ENCODE measurements at places on chromosomes 4 and X. TPM values are rescaled to one million over a fixed set of nuclear protein-coding genes. Genes with fewer than 3 reads are reported as not detected.
A peak's percentile ranks its signal among the peaks of the same experiment; 100 is the strongest.

SRPX gene
- 14.5 TPM for total RNA-seq

RAI2 gene
- total RNA-seq: 1.8 TPM

ADGRL3 gene
- 68.3 TPM for total RNA-seq

DNA sequence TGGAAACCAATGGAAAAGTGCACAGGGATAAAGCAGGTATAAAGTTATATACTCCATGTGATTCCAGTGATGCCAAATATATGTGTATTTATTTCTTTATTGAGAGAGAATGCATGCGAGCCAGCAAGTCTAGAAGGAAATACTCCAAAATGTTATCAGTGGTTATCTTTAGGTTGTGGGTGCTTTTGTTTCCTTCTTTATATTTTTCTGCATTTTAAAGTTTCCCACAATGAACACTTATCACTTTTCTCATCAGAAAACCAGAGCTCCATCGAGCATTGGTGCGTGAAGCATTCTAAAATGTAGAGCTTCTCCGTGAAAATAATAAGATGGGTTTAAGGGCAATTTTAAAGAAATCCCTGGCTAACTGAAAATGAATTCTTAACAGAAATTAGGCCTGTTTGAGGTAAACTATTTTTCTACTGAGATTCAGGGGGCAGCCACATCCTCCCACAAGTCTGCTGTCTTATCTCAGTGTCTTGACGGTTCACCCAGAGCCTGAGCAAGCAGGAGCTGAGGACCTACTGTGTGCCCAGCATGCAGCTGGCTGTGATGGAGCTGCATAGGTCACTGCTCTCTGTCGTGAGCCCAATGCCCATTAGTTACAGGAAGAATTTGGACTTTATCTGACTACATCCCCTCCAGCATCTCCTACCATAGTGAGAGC lies 18.7 kb upstream of the CD40LG start:
- H3K4me3 ChIP-seq: no peak overlapping the region
- H3K27me3 ChIP-seq: peaks cover 3% of the 10 kb centered on the region
- H3K36me3 ChIP-seq: no peaks in the 10 kb centered on the region
- no peak overlapping the region for H3K27ac ChIP-seq
- DNase-seq: no peak
- no peaks in the 10 kb centered on the region for H3K4me1 ChIP-seq

DNA sequence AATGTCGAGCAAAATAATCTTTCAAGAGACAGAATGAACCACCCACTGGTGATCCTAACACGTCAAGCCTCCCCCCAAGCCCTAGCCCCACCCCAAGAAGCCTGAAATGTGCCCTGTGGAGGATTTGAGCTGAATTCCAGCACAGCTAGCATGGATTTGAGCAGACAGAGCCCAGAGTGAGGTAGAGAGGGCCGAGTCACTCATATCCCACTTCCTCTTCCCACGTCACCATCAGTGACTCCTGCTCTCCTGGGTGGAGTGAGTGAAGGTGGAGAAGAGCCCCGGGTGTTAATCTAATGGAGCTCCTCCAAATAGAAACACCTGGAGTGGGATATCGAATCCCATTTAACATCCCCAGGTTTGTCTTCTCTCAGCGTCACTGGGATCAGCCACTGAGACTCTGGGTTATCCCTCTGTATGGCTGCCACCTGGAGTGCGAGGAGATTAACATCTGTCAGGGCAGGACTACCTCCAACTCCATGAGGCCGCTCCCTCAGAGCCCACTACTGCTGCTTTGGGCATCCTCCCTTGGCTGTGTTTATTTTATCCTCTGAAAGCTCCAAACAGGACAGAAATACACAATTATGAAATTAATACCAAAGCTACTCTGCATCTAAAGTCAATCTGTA lies 136.6 kb downstream of the NWD2 start:
- H3K4me3 ChIP-seq: no peak overlapping the region
- no peak overlapping the region for H3K27ac ChIP-seq
- DNase-seq: no peak

DNA sequence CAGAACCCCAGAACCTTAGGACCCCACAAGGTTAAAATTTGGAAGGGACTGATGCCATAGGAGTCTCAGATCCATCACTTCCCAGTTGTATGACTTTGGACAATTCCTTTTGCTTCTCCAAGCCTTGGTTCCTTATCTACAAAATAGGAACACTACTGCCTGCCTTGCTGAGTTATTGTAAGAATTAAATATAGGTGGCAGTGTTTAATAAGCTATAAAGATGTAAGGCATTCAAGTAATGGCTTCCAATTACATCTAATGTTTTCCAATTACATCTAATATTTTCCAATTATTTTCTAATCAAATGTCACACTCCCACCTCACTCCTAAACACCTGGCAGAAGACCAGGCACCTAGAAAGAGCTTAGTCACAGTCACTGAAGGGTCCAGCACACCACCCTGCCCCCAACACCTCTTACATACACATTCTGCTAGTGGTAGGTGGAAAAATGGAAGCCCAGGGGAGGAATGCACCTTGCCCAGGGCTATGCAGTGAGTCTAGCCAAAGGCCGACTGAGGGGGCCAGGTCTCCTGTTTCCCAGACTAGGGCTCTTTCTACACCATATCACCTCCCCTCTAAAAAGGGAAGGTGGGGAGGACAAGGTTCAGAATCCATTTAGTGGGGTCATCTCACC lies 24.5 kb upstream of the KDM5C start:
- H3K4me1 ChIP-seq: no peaks in the 10 kb centered on the region
- H3K4me3 ChIP-seq: no peak overlapping the region
- peaks cover 5% of the 10 kb centered on the region for H3K36me3 ChIP-seq

DNA sequence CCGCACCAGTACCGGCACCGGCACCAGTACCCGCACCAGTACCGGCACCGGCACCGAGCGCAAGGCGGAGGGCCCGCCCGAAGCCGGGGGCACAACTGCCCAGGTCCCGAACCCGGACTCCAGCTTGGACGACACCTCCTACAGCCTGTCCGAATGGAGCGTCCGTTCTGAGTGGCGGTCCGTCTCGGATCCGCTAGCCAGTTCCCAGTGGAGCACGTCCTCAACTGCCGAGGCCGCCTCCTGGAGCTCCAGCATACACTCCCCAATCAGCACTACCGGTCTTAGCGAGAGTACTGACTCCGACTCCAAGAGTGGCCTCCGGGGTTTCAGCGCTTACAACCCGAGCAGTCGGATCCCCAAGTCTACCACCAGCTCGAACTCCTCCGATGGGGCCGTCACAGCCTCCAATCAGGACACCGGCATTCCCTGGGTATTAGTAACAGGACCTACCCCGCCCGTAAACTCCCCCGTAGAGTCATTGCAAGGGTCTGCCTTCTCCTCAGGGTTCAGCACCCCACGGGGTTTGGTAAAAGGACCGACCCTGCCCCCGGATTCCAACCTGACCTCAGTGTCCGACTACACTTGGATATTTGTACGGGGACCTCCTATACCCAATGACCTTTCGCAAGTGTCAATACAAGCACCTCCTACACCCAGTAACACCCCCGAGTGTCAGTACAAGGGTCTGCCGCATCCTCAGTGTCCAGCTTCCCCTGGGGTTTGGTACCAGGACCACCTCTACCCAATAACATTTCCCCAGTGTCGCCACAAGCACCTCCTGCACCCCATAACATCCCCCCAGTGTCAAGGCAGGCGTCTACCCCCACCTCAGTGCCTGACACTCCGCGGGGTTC lies 721 bp upstream of the MAOA start:
- no peak overlapping the region for H3K27ac ChIP-seq
- H3K36me3 ChIP-seq: no peaks in the 10 kb centered on the region
- H3K27me3 ChIP-seq: no peaks in the 10 kb centered on the region
- peak overlapping the region; percentile 93 for H3K4me3 ChIP-seq
- no peaks in the 10 kb centered on the region for H3K4me1 ChIP-seq
- peak; percentile 39 for DNase-seq

- peaks cover 4% of the 10 kb centered on the region for H3K36me3 ChIP-seq
- no peak overlapping the region for H3K27ac ChIP-seq
- H3K4me3 ChIP-seq: peak overlapping the region; percentile 84
- peaks cover 20% of the 10 kb centered on the region for H3K27me3 ChIP-seq
Measured at GRCh38 chr4:47838445-47838844, 578 bp upstream of the CORIN start.

- DNase-seq: no peak
- H3K36me3 ChIP-seq: no peaks in the 10 kb centered on the region
- H3K4me1 ChIP-seq: no peaks in the 10 kb centered on the region
- H3K27ac ChIP-seq: no peak overlapping the region
- H3K4me3 ChIP-seq: no peak overlapping the region
Measured at GRCh38 chr4:80542747-80543146, 207.2 kb downstream of the CFAP299 start.

GRCh38 chrX:41808047-41808446 lies 84.1 kb downstream of the GPR82 start:
- no peaks in the 10 kb centered on the region for H3K4me1 ChIP-seq
- H3K27me3 ChIP-seq: no peaks in the 10 kb centered on the region
- no peak overlapping the region for H3K27ac ChIP-seq
- no peak overlapping the region for H3K4me3 ChIP-seq
- DNase-seq: no peak

DNA sequence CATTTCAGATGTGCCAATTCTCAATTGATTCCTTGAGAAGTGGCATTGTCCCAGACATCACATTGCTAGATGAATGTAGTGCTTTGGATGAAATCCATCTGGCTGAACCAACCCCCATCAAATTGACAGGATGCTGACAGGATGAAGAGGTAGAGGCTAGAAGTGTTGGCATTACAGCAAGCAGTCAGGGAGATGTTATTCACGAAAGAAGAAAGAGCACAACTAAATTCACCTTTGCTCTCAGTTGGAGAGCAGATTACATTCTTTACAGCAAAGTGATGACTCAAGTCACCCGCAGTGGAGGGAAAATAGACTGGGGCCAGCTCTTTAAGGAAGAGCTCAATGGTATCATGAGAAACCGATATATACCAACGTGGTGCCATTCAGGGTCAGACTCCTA lies 259.6 kb downstream of the C4orf33 start:
- H3K27me3 ChIP-seq: no peaks in the 10 kb centered on the region
- H3K27ac ChIP-seq: no peak overlapping the region
- no peak overlapping the region for H3K4me3 ChIP-seq
- no peaks in the 10 kb centered on the region for H3K36me3 ChIP-seq
- H3K4me1 ChIP-seq: peaks cover 19% of the 10 kb centered on the region

GRCh38 chrX:55026143-55026542 lies 4.6 kb downstream of the ALAS2 start:
- H3K27me3 ChIP-seq: no peaks in the 10 kb centered on the region
- no peak overlapping the region for H3K4me3 ChIP-seq
- no peaks in the 10 kb centered on the region for H3K36me3 ChIP-seq
- H3K27ac ChIP-seq: no peak overlapping the region
- H3K4me1 ChIP-seq: no peaks in the 10 kb centered on the region

- no peak for DNase-seq
- H3K36me3 ChIP-seq: peaks cover 3% of the 10 kb centered on the region
- H3K27ac ChIP-seq: no peak overlapping the region
Measured at GRCh38 chrX:151184705-151185104, 8.3 kb downstream of the GPR50 start.

DNA sequence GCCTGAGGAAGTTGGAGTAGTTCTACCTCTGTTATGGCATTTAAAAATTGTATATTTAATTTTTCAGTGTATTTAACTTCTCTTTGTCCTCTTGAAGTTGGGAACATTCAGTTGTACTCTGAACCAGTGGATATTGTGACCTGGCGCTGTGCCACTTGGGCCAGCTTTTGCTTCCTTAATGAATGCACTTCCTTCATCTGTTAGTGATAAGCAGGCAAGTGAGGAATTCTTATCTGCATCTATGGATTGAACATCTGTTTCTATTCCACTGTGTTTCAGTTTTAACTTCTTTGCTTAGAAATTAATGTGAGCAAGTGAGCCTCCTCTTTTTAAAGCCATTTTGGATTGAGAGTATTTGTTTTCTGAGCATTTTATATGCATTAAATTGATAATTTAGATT lies 128.3 kb downstream of the UCHL1 start:
- H3K36me3 ChIP-seq: peaks cover 5% of the 10 kb centered on the region
- H3K27me3 ChIP-seq: no peaks in the 10 kb centered on the region
- H3K27ac ChIP-seq: no peak overlapping the region
- DNase-seq: peak; percentile 44

DNA sequence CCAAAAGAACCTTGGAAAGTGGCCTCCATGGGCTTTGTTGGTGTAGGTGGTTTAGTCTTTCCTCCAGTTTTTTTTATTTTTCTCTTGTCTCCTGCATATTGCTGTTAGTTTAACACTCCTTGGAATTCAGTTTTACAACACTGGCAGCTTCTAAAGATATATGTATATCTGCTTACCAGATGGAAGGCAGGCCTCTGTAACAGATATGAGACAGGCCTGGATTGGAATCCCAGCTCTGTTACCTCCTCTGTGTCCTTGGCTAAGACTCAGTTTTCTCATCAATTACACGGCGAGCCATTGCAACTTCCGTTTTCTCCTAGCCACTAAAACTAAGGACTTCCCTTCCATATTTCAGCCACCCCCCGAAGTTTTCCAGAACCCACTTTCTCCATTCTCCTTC lies 133.4 kb upstream of the SMAD1 start:
- H3K27me3 ChIP-seq: no peaks in the 10 kb centered on the region
- no peak for DNase-seq
- H3K27ac ChIP-seq: peak overlapping the region; percentile 93

GRCh38 chr4:101254776-101255175 lies 92.5 kb downstream of the PPP3CA start:
- peaks cover 2% of the 10 kb centered on the region for H3K36me3 ChIP-seq
- H3K4me1 ChIP-seq: peaks cover 14% of the 10 kb centered on the region
- H3K27ac ChIP-seq: no peak overlapping the region
- no peaks in the 10 kb centered on the region for H3K27me3 ChIP-seq

DNA sequence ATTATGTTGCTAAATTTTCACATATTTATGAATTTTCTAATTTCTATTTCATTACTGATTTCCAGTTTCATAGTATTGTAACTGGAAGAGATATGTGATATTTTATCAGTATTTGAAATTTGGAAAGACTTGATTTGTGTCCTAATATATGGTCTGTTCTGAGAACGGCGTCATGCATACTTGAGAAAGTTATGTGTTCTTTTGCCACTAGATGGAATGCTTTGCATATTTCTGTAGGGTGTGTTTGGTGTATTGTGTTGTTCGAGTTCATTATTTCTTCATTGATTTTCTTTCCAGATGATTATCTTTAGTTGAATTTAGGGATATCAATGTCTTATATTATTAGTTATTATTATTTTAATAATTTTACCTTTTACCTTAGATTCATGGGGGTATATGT lies 110.6 kb upstream of the ITM2A start:
- H3K4me3 ChIP-seq: no peak overlapping the region
- no peaks in the 10 kb centered on the region for H3K4me1 ChIP-seq
- no peak overlapping the region for H3K27ac ChIP-seq
- H3K36me3 ChIP-seq: no peaks in the 10 kb centered on the region

- no peaks in the 10 kb centered on the region for H3K36me3 ChIP-seq
- H3K4me3 ChIP-seq: no peak overlapping the region
- peak overlapping the region; percentile 60 for H3K27ac ChIP-seq
- H3K4me1 ChIP-seq: peaks cover 2% of the 10 kb centered on the region
- no peaks in the 10 kb centered on the region for H3K27me3 ChIP-seq
Measured at GRCh38 chrX:136694431-136695087, 46.6 kb downstream of the CD40LG start.

DNA sequence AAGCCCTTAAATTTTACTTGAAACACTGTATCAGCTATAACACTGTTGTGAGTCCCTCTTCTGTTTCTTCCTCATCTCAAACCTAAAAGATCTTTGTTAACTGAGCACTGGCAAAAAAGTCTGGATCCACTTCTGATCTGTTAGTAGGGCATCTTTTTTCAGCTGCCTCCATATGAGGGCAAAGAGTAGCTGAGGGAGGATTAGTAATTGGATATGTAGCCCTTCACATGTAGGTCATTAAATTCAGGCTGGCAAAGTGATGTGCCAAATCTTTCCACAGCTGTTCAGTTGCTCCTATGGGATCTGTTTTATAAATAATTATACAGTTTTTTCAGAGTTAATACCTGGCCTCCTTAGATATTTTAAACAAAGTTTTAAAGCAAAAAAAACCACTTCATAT lies 1.1 kb upstream of the TRMT10A start:
- no peaks in the 10 kb centered on the region for H3K36me3 ChIP-seq
- H3K4me1 ChIP-seq: peaks cover 14% of the 10 kb centered on the region
- peaks cover 30% of the 10 kb centered on the region for H3K27me3 ChIP-seq
- H3K27ac ChIP-seq: no peak overlapping the region
